ENCODE measurements at places on chromosomes 3 and 15. TPM values are rescaled to one million over a fixed set of nuclear protein-coding genes. Genes with fewer than 3 reads are reported as not detected.

GPR149 gene
- not detected for total RNA-seq

CX3CR1 gene
- 0.42 TPM for total RNA-seq

TNFAIP8L3 gene
- 7.4 TPM for total RNA-seq

FES gene
- 68.4 TPM for total RNA-seq

CA12 gene
- 3.1 TPM for total RNA-seq

IL16 gene
- 21.8 TPM for total RNA-seq

NR2C2 gene
- 32.9 TPM for total RNA-seq

RBP2 gene
- total RNA-seq, result 5.3 TPM

OCA2 gene
- not detected for total RNA-seq

IGSF10 gene
- 4.5 TPM for total RNA-seq

LXN gene
- 30.3 TPM for total RNA-seq

ALCAM gene
- 9.9 TPM for total RNA-seq

- DNase-seq, result no peak
Measured at GRCh38 chr3:100163787-100164186, 49.5 kb upstream of the FILIP1L start.

DNA sequence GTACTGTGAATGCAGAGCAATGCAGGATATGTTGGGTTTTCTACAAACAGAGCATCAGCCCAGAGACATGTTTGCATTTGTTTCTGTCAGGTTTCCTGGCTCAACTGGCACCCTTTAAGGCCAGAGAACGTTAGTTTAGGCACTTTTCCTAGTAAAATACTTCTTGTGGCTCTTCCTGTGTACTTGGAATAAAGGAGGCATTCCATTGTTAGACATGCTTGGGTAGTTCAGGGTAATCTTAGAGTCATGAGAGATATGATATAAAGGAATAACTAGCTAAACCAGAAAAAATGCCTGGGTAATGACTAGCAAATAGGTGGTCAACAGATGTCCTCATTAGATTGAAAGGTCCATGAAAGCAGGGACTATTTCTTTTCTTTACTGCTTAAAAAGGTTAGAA is 60.4 kb upstream of the RBM5 start:
- no peak for DNase-seq

- DNase-seq, result no peak
Measured at GRCh38 chr3:69182588-69183316, 60.4 kb upstream of the LMOD3 start.

GRCh38 chr3:119330858-119331257 is 36.7 kb downstream of the ARHGAP31 start:
- DNase-seq, result no peak

GRCh38 chr3:168077091-168077490 is 18.6 kb downstream of the GOLIM4 start:
- DNase-seq, result no peak

DNA sequence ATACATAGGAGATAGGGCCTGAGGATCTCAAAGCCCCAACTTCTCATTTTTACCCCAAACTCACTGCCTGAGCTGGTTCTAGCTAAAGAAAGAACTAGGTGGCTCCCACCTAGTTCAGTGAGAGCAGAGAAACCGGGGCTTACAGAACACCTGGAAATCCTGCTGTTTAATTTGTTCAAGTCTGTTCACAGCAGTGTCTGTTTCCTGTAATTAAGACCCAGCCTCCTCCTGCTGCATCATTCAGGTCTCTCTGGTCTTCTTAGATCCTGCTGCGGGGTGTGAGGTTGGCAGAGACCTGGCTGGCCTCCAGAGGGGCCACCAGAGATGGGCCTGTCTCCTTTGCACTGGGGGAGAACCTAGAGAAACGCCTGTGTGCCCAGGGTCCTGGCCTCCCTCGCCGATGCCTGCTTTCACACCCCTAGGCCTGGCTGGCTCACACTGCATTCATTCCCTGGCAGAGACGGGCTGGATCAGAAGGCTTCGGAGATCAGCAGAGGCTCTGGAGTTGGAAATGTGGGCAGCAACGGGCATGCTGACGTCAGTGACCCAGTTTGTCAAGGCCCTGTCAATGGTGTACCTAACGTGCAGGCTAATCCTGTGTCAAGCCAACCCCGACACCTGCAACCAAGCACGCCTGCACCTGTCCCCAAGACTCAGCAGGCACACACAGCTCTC is 4.9 kb upstream of the CHRNA3 start:
- DNase-seq, result peak; percentile 68

- no peak for DNase-seq
Measured at GRCh38 chr3:195129644-195130492, 141.1 kb downstream of the XXYLT1 start.

DNA sequence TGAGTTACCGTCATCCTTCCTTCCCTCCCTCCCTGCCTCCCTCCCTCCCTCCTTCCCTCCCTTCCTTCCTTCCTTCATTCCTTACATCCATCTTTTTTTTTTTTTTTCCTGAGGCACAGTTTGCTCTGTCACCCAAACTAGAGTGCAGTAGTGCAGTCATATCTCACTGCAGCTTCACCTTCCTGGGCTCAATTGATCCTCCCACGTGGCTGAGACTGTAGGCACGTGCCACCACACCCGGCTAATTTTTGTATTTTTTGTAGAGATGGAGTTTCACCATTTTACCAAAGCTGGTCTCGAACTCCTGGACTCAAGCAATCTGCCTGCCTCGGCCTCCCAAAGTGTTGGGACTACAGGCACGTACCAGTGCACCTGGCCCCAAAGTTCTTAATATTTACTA is 25.8 kb downstream of the USP3 start:
- DNase-seq, result no peak

- no peak for DNase-seq
Measured at GRCh38 chr15:62063825-62064635, 2.7 kb upstream of the C2CD4A start.

GRCh38 chr3:45496555-45496954 is 98.0 kb upstream of the LIMD1 start:
- no peak for DNase-seq

- no peak for DNase-seq
Measured at GRCh38 chr3:194100856-194101390, 35.0 kb upstream of the HES1 start.

GRCh38 chr3:64612916-64613526 is 74.8 kb downstream of the ADAMTS9 start:
- DNase-seq, result no peak

DNA sequence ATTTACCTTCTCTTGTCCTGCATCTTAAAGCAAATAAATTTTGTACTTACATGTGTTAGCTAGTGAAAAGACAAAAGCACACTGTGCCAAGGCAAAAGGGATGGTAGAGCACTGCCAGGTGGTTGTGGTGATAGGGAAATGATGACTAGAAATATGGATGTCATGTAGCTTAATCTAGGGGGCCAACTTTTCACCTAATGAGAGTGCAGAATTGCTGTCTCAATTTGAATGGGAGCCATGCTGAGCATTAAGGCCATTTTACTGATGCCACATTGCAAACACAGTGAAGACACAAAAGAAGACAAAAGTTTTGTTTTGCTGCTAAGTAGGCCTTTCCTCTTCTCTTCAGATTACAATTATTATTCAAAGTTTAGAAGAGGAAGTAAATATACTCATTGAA is 274.7 kb downstream of the PDCD6IP start:
- DNase-seq, result no peak

- DNase-seq, result no peak
Measured at GRCh38 chr3:156770699-156771414, 55.3 kb upstream of the LEKR1 start.

- DNase-seq, result no peak
Measured at GRCh38 chr3:143510601-143511000, 337.7 kb downstream of the SLC9A9 start.

- peak; percentile 71 for DNase-seq
Measured at GRCh38 chr3:46454606-46455005, 10.1 kb downstream of the LTF start.

DNA sequence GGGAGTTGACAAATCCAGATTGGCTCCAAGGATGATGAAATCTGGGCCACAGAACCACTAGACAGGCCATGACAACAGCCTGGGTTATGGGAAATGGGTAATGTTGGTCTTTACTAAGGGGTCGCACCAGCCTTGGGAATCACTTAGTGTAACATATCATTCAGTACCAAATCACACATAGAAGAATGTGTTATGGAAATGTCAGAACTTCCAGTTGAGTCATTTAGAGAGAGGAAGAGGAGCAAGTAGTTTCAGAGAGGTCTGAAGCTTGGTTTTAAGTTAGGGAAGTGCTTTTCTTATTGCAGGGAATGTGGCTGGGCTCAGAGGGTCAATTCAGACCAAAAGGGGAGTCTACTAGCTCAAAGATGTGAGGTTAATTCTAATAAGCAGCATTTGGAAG is 241.6 kb upstream of the ZPLD1 start:
- no peak for DNase-seq

GRCh38 chr3:42535981-42536784 is 33.7 kb downstream of the VIPR1 start:
- no peak for DNase-seq

DNA sequence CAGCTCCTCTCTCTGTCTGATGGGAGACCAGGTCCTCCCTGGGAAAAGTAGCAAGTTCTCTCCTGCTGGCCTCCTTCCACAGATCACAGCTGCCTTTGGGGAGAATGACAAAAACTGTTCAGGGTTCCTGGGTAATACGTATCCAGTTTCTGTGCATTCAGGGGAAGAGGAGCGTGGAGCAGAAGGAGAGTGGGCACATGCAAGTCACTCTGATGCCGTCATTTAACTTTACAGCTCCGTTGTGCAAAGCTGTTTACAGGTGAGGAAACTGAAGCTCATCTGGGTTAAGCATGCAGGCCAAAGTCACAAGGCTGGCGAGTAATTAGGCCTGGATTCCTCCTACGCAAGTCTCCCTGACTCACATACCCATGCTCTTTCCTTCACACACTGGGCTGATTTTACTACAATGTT is 7.5 kb upstream of the TM4SF1 start:
- DNase-seq, result no peak

GRCh38 chr3:194711913-194712312 is 26.2 kb downstream of the FAM43A start:
- DNase-seq, result no peak
